Prostate gland (tissue), 2 donors: ENCODE measurements at places on chromosomes 11 and 22. TPM values are rescaled to one million over a fixed set of nuclear protein-coding genes. Genes with fewer than 3 reads are reported as not detected.

Gene FAM111B
- total RNA-seq = 1.4 TPM

Gene LSP1
- total RNA-seq = 11.6 TPM

- DNase-seq = no peak
Measured at GRCh38 chr11:64675450-64676260, 47.3 kb downstream of the NRXN2 start.

- DNase-seq = peak; percentile 12
Measured at GRCh38 chr11:92225568-92226330, 1.1 kb downstream of the FAT3 start.

DNA sequence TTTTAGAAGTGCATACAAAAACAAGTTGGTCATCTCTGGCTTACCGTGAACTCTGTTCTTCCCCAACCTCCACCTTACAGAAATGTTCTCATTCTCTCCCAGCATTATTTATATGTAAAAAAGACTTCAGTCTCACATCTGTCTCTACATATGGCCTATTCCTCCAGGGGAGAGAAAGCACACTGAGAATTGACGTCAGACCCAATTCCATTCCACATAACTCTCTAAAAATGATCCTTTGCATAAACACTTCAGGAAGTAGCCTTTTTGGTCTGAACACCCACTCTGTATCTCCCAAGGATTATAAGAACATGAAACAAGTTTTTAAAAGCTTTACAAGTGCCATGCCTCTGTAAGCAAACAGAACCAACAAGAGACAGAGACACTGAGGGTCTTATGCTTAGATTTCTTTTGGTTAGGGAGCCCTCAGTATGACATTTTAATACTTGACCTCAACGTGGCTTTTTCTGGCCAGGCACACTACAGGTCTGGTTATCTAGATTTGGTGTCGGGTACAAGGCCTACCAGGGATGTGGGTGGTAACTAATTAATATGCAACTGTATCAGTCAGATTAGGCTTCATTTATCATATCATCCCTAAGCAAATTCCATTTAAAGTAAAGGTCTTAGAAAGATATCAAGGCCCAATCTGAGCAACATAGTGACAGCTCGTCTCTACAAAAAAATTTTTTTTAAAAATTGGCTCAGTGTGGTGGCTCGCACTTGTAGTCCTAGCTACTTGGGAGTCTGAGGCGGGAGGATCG, 48.5 kb upstream of the PPP2R1B start:
- no peak for DNase-seq

DNA sequence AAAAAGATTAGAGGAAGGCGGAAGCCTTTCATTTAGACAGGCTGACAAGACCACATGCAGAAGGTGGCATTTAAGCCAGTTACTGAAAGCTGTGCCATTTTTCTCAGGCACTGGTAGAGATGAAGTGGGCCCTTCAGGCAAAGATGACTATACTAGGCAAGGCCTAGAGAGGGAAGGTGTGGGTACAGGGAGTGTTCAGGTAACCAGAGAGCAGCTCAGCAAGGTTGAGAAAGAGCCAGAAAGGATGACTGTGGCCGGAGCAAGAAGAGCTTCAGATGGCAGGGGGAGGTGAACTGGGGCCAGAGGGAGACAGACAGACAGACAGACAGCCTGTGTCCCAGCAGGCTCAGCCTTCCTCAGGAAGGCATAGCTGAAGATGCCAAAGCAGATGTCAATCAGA, 88.1 kb upstream of the NARS2 start:
- DNase-seq = no peak

DNA sequence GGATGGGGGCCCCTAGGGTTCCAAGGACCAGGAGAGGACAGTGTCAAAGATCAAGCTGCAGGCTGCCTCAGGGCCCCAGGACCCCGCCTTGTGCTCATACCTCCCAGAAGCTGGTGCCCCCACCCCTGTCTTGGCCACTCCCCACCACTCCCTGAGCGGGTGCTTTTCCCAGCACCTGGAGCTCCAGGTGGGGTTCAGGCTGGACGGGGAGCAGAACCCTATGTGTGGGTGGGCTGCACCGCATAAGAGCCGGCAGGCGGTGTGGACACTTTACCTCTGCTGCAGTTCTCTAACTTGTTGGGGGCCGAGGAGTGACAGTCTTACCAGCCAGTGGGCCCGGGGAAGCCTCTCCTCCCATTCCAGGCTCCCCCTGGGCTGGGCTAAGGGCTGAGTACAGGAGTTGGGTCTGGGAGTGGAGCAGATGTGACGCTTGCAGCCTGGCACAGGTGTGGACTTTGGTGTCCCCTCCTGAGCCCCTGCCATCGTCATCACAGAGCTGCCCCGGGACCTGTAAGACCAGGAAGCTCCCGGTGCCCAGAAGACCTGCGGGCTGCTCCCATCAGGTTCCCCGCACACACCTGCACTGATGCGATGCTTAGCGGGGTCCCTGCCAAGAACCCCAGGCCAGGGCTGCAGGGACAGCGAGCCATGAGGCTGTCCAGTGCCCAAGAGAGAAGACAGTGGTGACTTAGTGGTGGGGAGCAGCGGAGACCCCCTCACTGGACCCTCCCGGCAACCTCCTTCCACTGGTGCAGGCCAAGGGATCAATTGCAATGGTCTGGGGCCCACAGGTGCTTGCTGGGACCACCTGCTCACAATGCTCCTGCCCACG, 674.5 kb downstream of the BRD1 start:
- DNase-seq = no peak
